ENCODE measurements at places on chromosomes 1 and 21.

DNA sequence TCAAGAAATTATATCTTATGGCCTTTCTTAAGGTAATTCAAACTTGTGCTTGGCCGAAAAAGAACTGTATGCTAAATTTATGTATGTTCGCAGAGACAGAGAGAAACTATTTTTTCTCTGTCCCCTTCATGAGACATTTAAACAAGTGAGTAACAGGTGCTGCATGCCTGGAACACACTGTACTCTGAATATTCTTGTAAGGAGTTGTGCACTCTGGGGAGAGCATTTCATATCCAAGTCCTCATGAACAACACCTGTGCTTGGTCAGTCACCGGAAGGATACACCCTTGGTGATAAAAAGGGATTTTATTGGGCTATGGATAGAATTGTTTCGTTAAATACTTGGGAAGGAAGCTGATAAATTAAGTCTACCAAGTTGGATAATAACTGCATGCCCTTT lies 220.8 kb upstream of the NRIP1 start:
- DNase-seq = no peak

- no peak for DNase-seq
These were observed 17.2 kb downstream of the CASZ1 start for GRCh38 chr1:10779201-10779600.

DNA sequence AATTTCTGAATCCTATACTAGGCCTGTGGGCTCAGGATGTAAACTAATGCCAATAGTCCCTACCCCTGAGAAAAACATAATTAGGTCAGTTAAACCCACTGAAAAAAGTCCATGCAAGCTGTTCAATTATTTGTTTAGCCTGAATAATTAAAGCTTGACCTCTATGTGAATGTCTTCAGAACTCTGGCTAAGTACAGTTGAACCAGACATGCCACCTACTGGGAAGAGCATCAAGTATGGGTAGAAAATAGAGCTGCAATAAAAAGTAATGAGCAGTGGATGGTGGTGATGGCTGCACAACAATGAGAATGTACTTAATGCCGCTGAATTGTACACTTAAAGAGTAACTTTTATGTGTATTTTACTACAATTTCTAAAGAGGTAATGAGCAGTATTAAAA lies 23.6 kb upstream of the SLC19A2 start:
- DNase-seq = no peak

GRCh38 chr1:165288350-165289120 lies 68.0 kb downstream of the LMX1A start:
- no peak for DNase-seq

Measured in stimulated activated CD4-positive, alpha-beta T cell treated with anti-CD3 and anti-CD28 coated beads, Interleukin-15, amount 100 ng/mL, for 24 hours (primary cell).